ENCODE measurements at places on chromosomes 12 and 14. TPM values are rescaled to one million over a fixed set of nuclear protein-coding genes. Genes with fewer than 3 reads are reported as not detected.

The CLEC4C gene
- total RNA-seq = not detected

- DNase-seq = no peak
These were observed 57.6 kb downstream of the NCOR2 start for GRCh38 chr12:124509676-124510300.

GRCh38 chr14:95163132-95163531, 5.8 kb upstream of the DICER1 start:
- DNase-seq = no peak

- no peak for DNase-seq
These were observed 11.3 kb downstream of the LRRC74A start for GRCh38 chr14:76837524-76837923.

DNA sequence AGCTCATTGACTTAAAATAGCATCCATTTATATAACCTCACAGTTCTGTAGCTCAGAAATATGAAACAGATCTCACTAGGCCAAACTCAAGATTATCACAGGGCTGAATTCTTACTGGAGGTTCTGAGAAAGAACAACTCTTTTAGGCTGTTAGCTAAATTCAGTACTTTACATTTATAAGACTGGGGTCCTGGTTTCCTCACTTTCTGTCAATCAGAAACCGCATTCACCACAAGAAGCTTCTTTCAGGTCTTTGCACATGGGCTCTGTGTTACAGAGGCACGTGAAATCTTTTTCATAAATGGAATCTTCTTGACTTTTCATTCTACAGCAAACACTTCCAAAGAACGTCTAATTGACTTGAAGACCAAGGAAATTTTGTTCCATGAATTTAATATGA, 876.3 kb upstream of the FOXG1 start:
- no peak for DNase-seq

- DNase-seq = no peak
These were observed 11.2 kb downstream of the BCL2L14 start for GRCh38 chr12:12081836-12082497.

DNA sequence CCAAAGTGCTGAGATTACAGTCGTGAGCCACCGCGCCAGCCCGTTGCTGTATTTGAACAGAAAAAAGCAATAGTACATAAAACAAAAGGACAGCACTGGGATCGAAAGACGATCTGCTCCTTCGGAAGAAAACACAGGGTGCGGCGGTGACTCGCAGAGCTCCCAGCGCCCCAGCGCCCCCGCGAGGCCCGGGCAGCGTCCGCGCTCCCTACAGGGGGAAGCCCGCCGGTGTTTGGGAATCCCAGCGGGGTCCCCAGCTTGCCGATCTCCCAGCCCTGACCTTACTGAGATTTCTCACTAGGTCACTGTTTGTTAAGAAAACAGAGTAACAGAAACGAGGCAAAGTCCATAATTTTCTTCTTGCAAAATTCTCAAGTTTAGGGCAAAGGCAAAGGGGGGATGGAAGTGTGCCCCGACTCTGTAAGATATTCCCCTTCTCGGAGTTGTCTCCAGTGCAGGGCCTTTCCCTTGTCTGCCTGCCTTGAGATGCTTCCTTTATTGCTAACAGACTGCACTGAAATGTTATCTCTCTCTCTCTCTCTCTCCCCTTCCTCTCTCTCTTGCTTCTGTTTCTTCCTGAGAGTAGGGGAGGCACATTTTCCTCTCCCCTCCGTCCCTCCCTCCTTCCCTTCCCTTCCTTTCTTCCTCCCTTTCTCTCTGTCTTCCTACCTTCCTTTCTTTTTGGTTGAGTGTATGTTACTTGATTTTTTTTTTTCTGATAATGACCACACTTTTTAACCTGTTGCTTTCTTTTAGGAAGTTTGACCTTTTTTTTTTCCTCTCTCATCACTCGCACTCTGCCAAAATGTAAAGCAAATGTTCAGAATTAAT, 91.9 kb downstream of the TMEM30B start:
- DNase-seq = peak; percentile 92
